ENCODE measurements at places on chromosomes 3 and 15.

GRCh38 chr3:2944628-2945027 is 165.5 kb downstream of the IL5RA start:
- DNase-seq = no peak

DNA sequence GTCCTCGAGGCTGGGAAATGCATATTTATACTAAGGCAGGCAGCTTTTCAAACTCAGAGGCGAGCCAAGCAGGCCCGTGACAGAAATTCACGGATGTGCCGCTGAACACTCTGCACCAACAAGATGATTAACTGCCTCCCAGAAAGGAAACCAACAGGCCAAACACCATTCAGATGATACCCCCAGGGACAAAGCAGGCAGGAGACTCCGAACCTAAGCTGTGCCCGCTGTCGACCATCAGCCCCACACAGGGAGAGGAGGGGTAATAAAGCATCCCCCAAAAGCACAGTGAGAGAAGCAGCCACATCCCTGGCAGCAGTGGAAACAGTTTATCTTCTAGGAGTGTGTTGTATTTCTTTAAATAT is 31.8 kb downstream of the ADAMTS17 start:
- DNase-seq = no peak

GRCh38 chr3:23376516-23377248 is 173.6 kb downstream of the UBE2E2 start:
- no peak for DNase-seq

DNA sequence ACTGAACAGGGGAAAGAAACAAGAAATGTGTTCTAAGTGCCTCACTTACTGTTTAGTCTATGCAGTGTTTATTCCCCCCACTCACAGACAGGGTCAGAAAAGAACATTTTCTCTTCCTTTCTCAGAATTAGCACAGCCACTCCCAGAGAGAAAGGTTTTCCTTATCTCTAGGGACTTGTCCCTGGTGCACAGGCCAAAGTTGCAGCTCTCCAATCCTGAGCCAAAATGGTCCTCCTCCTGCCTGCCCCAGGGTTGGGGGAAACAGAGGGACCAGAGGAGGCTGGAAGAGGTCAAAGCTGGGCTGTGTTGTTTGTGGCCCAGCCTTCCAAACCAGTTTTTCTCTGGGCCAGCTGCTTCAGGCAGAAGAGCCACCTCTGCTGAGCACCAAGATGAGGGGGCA is 12.0 kb downstream of the RAB6B start:
- no peak for DNase-seq

GRCh38 chr15:67953299-67953698 is 100.8 kb upstream of the PIAS1 start:
- no peak for DNase-seq
